Activated CD4-positive, alpha-beta T cell treated with anti-CD3 and anti-CD28 coated beads for 48 hours (primary cell): ENCODE measurements at places on chromosomes 5 and 9.

DNA sequence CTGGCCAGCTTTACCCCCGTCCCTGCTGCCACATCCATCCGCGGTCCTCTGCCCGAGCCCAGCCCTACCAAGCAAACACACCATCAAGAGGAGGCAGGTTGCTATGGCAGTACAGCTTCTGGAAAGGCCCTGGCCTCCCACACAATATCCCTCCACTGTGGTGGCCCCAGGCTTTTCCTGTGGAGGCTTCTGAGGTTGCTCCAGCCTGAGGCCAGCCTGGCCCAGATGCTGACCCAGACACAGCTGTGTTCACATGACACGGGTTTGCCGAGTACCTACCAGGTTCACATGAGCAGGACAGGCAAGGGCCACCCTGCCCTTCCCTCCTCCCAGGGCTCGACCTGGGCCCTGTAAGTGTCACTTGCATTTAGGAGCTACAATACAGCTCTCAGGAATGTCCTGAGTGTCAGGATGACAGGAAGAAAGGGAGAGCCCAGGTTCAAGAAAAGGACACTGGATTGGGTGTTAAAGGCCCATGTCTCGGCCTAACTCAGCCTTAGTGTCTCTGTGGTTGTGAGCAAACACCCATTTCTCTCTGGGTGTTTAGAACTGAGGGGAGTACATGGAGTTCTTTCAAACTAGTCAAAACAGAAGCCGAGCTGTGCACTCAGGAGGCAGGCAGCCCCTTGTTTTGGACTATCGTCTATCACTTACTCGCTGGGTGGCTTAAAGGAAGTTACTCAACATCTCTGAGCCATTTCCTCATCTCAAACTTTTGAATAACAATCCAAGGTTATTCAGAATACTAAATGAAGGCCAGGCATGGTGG, 40.2 kb downstream of the NAIF1 start:
- DNase-seq: peak; percentile 74

GRCh38 chr5:21237461-21237860, 1249.5 kb upstream of the CDH18 start:
- DNase-seq: no peak

DNA sequence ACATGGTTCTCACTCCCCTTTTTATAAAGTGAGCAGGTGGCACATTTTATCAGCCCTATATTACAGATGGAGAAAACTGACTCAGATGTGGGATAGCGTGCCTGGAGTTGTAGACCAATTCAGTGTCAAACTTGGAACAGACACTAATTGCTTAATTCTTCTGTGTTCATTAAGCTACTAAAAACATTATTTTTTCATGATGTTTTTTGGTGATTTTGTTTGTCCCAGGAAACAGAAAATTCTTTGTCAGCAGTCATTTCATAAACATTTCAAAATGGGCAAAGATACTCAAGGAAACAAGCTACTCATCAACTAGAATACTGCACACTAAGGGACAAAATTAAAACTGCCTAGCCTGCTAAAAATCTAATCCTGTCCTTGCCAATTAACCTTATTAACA, 2.2 kb downstream of the ABHD17B start:
- DNase-seq: no peak

GRCh38 chr5:173191561-173191960, 43.4 kb downstream of the NKX2-5 start:
- DNase-seq: no peak
